Bone marrow (tissue), 2 donors: ENCODE measurements at places on chromosomes 3 and 15.

- no peak for DNase-seq
These were observed 148.9 kb upstream of the GBE1 start for GRCh38 chr3:81910244-81910852.

DNA sequence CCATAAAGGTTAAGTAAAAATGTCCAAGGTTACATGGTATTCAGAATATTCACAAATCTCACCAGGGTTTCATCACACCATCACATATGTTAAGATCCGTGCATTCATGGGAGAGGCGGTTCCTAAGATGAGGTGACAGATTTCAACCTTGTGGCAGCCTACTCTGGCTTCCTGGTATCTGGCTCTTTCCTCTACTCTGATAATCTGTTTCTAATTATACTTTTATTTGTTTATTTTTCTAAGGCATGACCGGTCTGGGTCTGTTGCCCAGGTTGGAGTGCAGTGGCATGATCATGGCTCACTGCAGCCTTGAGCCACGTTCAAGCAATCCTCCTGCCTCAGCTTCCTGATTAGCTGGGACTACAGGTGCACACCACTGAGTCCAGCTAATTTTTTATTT, 34.4 kb downstream of the RAF1 start:
- DNase-seq = no peak

DNA sequence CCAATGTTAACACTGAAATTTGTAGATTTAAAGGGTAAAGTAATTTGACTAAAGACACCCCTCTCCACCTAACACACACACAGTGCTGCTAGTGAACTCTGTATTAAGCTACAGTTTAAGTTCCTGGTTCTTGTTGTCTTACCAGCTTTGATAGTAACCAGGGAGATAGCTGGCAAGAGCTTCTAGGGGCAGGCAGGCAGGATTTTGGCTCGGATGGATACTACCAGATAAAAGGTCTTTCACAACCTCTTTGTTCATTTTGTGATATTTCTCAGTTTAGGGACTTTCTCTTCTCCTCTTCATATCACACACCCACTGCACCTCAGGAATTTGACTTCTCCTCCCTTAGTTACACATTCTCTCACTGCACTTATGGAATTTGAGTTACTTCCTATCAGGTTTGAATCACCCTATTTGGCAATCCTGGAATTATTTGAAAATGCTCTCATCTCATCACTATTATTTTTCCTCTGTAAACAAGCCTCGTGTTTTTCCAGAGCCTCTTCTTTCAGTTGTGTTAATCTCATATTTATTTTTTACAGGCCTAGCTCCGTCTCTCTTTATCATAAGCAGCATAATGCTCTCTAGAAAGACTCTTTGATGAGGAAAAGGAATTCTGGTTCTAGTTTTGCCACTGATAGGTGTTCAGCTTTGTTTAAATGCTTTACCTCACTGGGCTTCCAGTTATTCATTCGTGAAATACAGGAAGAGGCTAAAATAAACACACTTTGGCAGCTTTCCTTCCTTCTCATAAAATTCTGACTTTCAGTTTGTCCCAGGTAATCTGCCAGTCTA, 23.0 kb upstream of the CLDN1 start:
- no peak for DNase-seq

- peak; percentile 46 for DNase-seq
These were observed 5.9 kb upstream of the TMEM115 start for GRCh38 chr3:50365080-50365841.

GRCh38 chr3:181086011-181086410, 96.5 kb upstream of the DNAJC19 start:
- DNase-seq = no peak

DNA sequence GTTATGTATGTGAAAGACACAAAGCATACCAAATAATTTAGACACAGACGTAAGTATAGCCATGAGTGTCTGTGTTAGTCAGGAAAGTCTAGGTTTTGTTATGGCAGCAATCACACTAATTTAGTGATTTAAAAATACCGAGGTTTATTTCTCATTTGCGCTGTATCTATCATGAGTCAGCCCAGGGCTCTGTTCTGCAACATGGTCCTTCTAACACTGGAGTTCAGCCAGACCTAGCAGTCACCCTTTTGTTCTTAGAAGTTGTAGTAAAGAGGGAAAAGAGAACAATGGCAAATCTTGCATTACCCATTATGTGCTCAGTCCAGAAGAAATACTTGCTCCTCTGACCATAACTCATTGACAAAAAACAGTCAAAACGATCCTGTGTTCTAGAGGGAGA, 311.5 kb downstream of the NLGN1 start:
- DNase-seq = no peak

- DNase-seq = no peak
These were observed 52.2 kb downstream of the ABI3BP start for GRCh38 chr3:100941041-100941440.

DNA sequence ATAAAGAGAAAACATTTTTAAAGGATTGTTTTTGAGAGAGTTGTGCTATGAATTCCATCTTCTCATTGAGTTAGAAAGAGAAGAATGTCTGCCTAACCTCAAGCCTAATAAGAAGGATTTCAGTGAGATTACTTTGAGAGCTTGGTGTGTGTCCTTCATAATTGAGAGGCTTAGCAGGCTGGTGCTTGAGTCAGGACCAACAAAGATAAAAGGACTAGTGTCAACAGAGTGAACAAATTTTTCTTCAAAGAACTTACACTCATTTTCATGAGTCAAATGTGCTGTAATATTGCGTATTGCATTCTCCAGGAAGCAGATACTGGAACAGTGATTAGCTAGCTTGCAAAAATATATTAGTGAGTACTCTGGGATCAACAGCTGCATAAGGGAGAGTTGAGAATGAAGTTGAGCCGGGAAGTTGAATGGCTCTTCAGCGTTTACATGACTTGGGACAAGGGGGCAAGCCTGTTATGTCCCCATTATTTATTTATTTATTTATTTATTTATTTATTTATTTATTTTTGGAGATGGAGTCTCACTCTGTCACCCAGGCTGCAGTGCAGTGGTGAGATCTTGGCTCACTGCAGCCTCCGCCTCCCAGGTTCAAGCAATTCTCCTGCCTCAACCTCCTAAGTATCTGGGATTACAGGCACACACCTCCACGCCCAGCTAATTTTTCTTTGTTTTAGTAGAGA, 37.5 kb upstream of the SLITRK3 start:
- no peak for DNase-seq

DNA sequence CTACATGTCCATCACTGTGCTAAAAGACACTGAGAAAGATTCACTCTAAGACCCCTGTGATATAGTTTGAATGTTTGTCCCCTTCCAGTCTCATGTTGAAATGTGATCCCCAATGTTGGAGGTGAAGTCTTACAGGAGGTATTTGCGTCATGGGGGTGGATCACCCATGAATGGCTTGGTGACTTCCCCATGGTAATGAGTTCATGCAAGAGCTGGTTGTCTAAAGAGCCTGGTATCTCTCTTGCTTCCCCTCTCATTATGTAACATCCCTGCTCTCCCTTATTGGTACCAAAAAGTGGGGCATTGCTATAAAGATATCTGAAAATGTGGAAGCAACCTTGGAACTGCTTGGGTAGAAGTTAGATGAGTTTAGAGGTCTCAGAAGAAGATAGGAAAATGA, 32.2 kb upstream of the FAM174B start:
- DNase-seq = no peak

- DNase-seq = no peak
These were observed 12.6 kb downstream of the DUSP7 start for GRCh38 chr3:52043750-52044149.

GRCh38 chr15:68991723-68992122, 22.8 kb upstream of the NOX5 start:
- no peak for DNase-seq

- no peak for DNase-seq
These were observed 70.7 kb downstream of the SLC12A8 start for GRCh38 chr3:125141596-125142419.

DNA sequence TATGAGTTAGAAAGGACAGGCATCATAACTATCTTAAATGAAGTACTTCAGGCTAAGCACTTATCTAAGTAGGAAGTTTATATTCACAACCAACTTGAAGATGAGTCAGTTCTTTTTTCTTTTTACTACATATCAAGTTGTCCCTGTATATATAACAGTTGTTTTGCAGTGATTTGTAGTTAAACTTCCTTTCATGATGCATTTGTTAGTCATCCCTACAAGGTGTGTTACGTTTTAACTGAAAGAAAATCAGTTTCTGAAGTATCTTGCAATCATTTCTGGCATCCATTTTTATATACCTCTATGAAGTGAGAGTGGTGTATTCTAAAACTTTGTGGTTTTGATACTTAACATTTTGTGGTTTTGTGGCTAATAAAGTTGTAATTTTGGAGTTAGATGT, 46.1 kb downstream of the ZFAND6 start:
- no peak for DNase-seq

- DNase-seq = no peak
These were observed 38.8 kb upstream of the SPTBN5 start for GRCh38 chr15:41932511-41933289.

DNA sequence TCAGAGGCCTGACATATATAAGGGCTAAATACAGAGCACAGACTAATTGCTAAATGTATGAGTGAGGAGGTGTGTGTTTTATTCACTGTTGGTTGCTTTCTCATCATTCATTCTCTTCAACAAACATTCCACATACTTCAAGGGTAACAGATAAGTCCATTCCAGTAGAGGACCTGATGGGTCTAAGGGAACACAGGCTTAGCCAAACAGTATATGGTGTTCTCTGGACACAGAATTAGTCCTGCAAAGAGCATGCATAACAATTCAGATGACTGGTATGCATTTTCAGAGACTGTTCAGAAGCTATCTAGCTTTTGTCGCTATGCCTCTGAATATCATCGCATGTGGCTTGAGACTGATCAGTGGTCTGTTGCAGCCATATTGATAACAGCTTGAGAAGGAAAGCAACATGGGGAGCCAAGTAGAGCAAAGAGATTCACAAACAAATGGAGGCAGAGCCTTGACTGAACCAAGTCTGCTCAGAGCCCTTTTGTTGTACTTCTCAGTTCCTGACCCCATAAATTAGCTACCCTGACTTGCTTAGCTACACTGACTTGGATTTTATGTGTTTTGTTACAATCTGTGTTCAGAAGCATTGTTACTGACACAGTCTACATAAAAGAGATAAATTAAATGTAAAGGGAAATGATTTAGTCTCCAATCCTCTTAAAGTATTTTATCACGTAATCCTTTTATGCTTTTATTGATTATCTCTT, 1178.7 kb downstream of the ROBO1 start:
- no peak for DNase-seq

DNA sequence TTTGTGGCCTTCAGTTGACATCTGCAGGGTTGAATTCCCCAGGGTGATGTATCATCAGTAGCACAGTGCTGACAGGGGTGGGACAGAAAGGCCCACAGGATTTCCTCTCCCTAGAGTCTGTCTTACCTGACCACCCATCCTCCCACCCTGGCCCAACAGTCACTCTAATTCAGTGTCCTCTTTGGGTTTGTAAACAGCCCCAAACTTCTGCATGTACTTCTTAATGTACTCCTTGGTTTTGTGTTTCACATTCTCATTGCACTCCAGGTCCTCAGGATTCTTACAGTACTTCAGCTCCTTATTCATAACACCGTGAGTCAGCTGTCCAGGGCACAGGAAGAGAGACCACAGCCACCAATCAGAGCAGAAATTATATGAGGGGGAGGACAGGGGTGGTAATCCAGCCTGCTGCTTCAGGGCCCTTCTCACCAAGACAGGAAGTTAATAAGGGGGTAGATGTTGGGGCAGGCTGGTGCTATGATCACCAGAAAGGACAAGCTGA, 37.5 kb downstream of the NBEAL2 start:
- no peak for DNase-seq

- DNase-seq = no peak
These were observed 7.4 kb downstream of the EDEM1 start for GRCh38 chr3:5194801-5195509.

GRCh38 chr3:51682079-51682478, 11.0 kb downstream of the TEX264 start:
- peak; percentile 15 for DNase-seq

DNA sequence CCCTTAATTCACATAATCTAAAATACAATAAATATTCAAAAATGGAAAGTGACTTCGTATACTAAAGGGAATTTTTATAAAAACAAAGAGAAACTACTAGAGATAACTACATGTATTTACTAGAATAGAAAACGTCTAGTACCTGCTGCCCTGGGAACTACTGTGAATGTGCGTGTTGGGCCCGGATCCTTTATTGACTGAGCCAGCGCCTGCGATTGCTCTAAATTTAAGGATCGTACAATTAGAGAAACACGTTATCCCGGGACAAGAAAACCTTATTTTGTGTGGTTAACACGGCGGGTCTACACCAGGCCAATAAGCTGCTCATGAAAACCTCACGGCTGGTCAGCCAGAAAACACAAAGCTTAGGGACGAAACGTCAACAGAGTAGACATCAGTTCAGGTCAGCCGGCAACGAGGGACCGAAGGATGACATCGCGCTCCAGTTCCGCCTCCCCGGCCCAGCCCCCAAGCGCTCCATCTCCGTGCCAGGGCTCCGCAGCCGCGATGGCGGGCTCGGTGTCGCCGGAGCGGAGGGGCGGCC, 555 bp downstream of the TM2D3 start:
- DNase-seq = peak; percentile 88

- no peak for DNase-seq
These were observed 94.6 kb downstream of the CYP19A1 start for GRCh38 chr15:51243774-51244173.

GRCh38 chr3:42036483-42036823, 54.7 kb upstream of the TRAK1 start:
- DNase-seq = no peak

- no peak for DNase-seq
These were observed 137.4 kb downstream of the SV2B start for GRCh38 chr15:91237445-91237844.

DNA sequence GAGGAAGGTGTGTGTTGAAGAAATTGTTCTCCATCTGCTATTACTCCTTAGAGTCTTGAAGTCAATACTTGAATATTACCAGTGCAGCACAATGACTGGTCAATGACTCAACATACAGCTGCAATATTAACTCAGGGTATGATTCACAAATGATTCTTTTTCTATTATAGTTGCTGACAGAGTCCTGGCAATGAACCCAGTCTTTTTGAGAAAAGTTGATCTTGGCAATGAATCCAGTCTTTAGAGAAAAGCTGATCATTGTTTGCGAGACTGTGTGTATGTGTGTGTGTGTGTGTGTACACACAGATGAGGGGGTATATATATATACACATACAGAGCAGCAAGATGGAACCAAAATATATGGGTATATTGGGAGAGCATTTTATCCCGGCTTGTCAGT, 315.1 kb downstream of the ZNF385D start:
- no peak for DNase-seq

- DNase-seq = no peak
These were observed 518.6 kb downstream of the GBE1 start for GRCh38 chr3:81242871-81243270.
